ENCODE measurements at places on chromosomes 1 and 21.

DNA sequence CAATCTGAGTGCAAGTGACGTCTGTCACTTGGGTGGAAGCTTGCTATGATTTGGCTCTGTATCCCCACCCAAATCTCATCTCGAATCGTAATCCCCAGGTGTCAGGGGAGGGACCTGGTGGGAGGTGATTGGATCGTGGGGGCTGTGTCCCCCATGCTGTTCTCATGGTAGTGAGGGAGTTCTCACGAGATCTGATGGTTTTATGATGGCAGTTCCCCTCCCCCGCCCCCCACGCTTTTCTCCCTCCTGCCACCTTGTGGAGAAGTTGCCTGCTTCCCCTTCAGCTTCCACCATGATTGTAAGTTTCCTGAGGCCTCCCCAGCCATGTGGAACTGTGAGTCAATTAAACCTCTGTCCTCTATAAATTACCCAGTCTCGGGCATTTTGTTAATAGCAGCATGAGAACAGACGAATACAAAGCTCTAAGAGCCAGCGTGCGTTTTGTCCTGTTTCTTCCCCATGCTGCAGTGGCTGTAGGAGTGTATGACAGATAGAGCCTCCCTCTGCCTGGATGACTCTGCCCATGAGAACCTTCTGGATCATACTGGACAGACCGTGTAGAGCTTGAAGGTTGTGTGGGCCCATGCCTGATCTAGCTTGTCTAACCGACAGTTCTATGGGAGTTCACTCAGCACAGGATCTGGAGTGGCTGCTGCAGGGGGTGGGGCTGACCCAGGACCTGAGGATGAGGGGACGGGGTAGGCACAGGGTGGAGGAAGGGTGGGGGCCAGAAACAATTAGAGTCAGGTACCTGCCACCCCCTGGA is 139.7 kb upstream of the ERRFI1 start:
- DNase-seq, result no peak

- DNase-seq, result no peak
Observed at GRCh38 chr1:161900160-161900559, 123.5 kb downstream of the OLFML2B start.

GRCh38 chr1:60874718-60875117 is 207.6 kb upstream of the NFIA start:
- peak; percentile 76 for DNase-seq

- DNase-seq, result peak; percentile 86
Observed at GRCh38 chr1:247437551-247438505, 20.1 kb downstream of the OR2B11 start.

GRCh38 chr1:81730881-81731280 is 69.9 kb upstream of the ADGRL2 start:
- DNase-seq, result no peak

DNA sequence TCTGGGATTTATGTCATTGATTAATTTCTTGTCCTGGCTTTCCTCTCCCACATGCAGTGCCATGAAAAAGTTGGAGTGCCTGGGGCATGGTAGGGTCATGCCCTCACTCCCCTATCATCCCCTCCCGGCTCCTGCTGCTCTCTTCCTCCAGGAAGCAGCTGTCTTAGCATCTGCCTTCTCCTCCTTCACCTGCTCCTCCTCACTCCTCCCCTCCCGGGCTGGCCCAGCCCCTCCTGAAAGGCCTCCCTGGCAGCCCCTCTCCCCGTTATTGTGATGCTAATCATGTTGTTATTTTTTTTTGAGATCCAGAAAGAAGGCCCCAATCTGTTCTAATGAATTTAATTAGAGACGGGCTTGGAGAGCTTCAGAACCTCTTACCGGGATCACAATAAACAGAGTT is 36.3 kb upstream of the NFASC start:
- DNase-seq, result no peak

GRCh38 chr1:178973652-178974101 is 52.0 kb upstream of the FAM20B start:
- no peak for DNase-seq

DNA sequence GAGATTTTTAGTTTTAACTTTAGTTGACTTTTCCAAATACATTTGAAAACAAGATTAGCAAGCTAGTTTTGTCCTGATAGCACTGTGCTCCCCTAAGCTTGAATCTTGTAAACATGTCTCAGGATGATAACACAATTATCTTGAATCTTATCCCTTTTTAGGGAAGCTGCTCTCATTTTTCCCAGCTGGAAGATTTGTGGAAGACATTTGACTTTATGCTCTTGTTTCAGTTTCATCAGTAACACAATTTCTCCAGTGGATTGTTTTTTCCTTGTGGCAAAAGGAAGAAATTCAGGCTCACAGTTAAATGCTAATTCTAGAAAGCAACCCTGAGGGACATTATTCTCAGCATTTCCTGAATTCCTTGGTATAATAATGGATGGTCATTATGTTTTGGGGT is 88.8 kb downstream of the CDC7 start:
- DNase-seq, result no peak

GRCh38 chr1:33032126-33032869 is 4.4 kb downstream of the AK2 start:
- peak; percentile 74 for DNase-seq

DNA sequence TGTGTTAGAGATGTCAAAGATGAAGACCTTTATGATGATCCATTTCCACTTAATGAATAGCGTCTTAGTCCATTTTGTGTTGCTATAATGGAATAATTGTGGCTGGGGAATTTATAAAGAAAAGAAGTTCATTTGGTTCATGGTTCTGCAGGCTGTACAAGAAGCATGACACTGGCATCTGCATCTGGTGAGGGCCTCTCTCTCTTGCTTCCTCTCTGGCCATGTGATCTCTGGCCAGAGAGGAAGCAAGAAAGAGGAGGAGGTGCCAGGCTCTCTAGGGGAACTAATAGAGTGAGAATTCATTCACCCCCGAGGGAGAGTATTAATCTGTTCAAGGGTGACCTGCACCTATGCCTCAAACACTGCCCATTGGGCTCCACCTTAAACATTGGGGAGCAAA is 242.8 kb downstream of the DISC1 start:
- peak; percentile 56 for DNase-seq

DNA sequence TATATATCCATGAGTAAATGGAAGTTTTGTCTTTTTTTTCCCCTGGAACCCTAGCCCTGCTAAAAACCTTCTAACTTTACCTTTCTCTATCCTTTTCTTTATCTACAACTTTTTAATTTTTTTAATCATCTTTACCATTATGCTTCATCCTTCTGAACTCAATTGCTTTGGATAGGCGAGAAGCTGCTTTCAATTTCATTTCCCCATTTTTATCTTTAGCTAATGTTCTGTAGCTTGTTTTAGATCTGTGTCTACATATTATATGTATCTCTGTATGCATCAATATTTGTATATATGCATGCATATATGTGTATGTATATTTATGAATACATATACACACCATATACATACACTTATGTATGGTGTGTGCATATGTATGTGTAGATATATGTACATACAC is 57.4 kb downstream of the PTPRC start:
- peak; percentile 57 for DNase-seq

DNA sequence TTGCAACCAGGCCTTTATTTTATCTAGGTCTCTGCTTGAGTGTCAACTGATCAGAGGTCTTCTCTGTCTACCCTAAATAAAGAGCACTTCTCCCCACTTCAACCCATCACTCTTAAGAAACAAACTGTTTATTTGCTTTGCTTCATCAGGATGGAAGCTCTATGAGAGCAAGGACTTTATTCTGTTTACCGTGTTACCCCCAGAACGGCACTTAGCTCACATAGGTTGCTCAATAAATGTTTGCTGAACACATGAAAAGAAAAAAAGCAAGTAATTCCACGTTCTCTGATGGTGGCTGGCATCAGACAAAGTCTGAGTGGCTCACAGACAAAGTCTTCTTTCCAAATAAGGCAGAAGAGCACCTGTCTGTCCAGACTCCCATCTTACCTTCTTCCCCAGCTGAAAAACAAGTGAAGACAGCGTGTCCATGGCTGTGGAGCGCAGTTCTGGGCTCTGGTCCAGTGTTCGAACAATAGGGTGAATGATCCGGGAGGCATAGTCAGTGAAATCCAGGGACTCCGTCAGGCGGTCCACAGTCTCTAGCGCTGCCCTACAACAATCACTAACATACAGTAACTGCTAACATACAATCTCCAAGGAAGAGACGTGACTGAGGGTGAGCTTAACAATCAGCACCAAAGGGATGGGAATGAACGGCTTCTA is 22.9 kb downstream of the ANGPTL7 start:
- DNase-seq, result no peak

- no peak for DNase-seq
Observed at GRCh38 chr1:188155261-188155660, 1326.5 kb downstream of the PLA2G4A start.

DNA sequence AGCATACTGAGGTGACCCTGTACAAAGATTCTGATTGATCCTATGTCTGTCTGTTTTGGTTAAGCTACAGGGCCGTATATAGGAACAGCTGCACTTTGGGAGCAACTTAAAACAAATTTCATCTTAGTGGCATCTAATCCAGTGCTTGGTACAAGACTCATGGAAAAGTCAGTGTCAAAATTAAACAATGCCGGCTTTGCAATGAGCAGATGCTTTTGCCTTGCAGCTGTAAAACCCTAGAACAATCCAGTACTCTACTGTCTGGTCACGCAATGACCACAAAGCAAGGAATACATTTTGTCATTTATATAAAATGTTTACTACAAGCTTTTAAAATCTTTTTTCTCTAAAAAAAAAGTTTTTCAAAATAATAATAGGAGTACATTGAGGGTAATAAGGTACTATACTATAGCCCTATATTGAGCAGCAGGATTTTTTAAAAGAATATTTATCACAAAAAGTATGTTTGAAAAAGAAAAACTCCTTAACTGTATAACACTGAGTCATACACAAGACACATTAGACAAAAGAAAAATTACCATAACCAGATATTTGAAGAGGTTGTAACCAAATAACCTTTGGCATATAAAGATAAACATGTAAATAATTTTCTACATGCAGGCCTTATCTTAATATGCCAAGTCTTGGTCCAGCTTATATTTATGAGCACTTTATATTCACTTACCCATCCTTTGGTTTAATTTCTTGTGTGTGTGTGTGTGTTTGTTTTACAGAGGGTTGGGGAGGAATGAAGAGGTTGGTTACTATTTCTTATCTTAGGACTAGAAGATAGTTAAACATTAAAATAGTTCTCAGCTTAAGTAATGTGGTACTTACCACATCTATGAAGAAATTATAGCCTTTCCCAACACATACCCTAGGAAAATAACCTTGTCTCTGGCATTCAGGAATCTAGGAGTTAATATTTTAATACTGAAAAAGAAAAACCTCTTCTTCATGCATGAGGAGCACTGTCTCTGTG is 262.3 kb downstream of the FAF1 start:
- DNase-seq, result no peak

DNA sequence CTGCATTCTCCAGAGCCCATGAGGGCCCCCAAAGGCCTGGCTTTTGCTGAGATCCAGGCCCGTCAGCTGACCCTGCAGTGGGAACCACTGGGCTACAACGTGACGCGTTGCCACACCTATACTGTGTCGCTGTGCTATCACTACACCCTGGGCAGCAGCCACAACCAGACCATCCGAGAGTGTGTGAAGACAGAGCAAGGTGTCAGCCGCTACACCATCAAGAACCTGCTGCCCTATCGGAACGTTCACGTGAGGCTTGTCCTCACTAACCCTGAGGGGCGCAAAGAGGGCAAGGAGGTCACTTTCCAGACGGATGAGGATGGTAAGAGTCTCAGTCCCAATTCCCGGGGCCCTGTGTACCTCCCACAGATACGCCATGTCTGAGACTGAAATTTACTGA is 39.1 kb downstream of the PTPRU start:
- no peak for DNase-seq

DNA sequence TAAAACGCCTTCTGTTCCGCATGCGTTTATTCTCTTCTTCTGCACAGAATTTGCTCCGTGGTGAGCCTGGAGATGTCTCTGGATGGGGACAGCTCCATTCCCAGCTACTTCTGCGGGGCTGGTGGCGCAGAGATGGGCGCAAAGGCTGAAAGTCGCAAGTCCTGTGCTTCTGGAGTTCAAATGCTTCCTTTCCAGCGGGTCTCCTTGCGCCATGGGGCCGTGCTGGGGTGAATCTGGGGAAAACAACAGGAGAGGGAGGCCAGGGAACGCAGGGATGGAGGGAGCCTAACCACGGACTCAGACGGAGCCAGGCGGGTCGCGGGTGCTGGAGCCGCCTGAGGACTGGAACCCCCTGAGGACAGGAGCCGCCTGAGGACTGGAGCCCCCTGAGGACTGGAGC is 2.9 kb upstream of the OR2T12 start:
- DNase-seq, result no peak

GRCh38 chr1:14511796-14512585 is 86.5 kb upstream of the KAZN start:
- DNase-seq, result no peak

DNA sequence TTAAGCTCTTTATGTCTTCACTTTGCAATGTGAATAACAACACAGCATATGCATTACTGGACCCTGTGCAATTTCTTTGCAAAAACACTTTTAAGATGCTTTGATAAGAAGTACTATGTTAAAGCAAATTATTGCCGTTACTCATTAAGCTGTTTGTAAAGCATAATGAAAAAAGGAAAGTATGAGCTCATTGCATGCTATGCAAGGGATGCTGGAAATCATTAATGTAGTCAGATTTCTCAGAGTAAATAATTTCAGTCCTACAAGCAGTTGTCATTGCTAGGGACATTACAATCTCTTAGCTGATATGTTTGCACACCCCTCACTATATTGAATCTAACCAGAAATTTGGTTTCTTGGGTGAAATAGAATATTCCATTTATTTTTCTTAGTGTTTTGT is 982.5 kb upstream of the ADGRL2 start:
- DNase-seq, result no peak

DNA sequence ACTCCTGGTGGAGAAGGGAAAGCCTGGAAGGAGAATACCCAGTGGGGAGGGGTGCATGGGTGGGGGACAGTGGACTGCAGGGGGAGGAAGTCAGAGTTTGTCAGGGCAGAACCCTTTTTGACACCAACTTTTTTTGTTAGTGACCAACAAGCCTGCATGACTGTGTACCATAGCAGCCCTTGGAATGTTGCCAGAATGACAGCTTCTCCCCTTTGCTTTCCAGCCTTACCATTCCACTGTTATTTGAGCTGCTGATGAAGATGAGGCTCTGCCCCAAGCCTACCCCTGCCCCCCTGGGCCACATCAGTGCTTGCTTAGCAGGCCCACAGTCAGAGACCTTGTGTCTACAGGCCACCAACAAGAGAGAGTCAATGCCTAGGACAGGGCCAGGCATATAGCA is 341.2 kb downstream of the HHAT start:
- DNase-seq, result no peak

- no peak for DNase-seq
Observed at GRCh38 chr1:16461681-16462080, 21.2 kb downstream of the NECAP2 start.

Data from suppressor macrophage treated with lipopolysaccharide for 4 hours (primary cell).